ENCODE measurements at places on chromosomes 1 and 21. TPM values are rescaled to one million over a fixed set of nuclear protein-coding genes. Genes with fewer than 3 reads are reported as not detected.

DNA sequence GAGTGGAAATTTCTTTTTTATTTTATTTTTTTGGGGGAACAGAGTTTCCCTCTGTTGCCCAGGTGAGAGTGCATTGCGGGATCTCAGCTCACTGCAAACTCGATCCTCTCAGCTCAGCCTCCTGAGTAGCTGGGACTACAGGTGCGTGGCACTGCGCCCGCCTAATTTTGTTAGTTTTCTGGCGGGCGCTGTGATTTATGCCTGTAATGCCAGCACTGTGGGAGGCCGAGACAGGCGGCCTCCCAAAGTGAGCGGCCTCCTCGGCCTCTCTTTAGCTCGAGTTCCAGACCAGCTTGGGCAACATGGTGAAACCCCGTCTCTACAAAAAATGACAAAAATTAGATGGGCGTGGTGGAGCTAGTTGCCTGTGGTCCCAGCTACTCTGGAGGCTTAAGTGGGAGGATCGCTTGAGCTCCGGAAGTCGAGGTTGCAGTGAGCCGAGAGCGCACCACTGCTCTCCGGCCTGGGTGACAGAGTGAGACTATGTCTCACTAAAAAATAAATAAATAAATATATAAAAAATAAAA is 2.7 kb downstream of the GMEB1 start:
- no peak for DNase-seq

SEMA4A gene
- 36.6 TPM for total RNA-seq

CD1E gene
- not detected for total RNA-seq

DNA sequence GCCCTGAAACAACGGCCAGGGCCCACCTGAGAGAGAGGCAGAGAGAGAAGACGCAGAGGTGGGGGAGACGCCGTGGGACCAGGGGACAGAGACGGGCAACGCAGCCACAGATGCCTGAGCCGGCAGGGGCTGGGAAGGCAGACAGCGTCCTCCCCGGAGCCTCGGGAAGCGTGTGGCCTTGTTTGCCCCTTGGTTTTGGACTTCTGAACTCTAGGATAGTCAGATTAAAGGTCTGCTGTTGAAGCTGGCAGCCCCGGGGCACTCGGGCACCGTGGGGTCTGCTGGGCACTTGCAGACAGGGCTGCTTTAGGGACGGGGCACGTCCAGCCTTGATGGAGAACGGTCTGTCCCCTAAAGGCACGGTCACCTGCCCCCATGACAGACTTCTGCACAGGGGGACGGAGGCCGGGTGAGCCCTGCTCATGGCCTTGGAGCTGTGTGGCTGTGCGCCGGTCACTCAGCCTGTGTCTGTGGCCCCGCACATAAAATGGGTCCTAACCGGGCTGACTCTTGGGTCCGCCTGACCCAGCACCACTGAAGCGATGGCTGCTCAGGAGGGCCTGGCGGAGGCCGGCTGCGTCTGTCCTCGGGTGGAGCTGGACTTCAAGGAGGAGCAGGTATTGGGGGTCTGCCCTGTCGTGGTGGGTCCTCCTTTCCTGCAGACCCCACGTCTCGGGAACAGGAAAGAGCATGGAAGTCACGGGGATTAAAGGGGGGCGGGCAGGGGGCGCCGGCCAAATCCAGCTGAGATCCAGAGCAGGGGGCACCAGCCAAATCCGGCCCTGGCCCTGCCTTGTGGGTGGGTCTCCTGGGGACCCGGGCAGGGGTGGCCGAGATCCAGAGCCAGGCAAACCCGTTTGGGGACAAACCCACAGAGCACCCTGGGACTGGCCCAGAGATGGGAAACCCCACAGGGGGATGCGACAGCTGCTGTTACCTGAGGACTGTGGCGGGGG is 9.6 kb upstream of the RNF223 start:
- no peak for DNase-seq

KANK4 gene
- not detected for total RNA-seq

LAD1 gene
- total RNA-seq, result 377 TPM

DNA sequence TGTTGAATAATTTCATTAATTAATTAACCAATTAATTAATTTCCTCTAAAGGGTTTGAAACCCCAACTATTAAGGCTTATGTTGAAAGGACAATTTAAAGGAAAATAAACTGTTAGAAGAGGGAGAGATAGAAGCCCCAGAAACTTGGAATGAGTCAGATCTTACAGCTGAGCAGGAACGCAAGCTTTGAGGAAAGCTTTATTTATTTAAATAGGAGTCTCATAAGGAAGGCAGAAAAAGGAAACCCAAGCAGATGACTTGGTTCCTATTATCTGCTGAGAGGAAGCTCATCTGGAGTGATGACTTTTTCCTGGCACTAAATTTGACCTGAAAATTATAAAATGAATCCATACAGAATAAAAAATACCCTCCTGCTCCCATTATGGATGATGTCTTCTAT is 105.1 kb downstream of the ROR1 start:
- no peak for DNase-seq

- no peak for DNase-seq
Observed at GRCh38 chr21:21148009-21148408, 149.8 kb downstream of the NCAM2 start.

CD1C gene
- total RNA-seq, result 0.72 TPM

ACOT11 gene
- 33.9 TPM for total RNA-seq

DNA sequence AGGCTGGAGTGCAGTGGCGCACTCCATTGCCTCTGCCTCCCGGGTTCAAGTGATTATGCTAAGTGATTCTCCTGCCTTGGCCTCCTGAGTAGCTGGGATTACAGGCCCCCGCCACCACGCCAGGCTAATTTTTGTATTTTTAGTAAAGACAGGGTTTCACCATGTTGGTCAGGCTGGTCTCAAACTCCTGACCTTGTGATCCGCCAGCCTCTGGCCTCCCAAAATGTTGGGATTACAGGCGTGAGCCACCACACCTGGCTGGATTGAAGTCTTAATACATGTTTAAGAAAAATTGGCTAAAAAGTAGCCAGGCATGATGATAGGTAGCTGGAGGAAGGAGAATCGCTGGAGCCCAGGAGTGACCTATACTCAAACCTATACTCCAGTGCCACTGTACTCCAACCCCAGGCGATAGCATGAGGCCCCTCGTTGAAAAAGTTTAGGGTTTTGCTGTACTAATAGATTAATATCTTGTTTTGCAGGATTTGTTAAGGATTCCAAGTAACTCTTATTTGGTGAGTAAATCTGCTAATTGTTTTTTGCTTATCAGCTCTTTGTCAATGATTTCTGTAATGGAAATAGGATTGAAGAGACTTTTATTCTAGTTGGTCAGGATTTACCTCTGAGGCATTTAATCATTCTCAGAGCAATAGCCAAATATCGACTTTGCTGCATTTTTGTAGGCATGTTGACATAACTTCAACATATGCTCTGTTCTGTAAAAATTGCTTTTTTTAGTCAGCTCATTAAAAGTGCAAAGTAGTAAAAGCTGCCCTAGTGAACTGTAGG is 2.0 kb downstream of the RCC1 start:
- DNase-seq, result no peak

- no peak for DNase-seq
Observed at GRCh38 chr1:225917101-225917500, 6.9 kb downstream of the PYCR2 start.

DNA sequence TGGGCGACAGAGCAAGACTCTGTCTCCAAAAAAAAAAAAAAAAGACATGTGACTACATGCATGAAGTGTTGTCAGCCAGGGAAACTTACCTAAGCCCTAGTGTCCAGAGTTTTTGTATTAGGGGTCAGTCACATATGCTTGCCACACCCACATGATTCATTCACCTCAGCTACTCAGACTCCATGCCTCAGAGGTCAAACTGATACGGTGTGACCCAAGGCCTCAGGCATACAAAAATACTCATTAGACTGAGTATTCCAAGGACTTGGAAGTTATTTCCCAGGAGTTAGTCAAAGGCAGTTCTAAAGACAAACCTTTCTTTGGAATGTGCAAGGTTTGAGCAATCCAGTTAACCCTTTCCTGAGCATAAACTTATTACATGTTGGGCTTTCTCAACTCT is 6.3 kb upstream of the TRIM33 start:
- DNase-seq, result no peak

GRCh38 chr1:164611754-164612642 is 53.0 kb downstream of the PBX1 start:
- no peak for DNase-seq

DNA sequence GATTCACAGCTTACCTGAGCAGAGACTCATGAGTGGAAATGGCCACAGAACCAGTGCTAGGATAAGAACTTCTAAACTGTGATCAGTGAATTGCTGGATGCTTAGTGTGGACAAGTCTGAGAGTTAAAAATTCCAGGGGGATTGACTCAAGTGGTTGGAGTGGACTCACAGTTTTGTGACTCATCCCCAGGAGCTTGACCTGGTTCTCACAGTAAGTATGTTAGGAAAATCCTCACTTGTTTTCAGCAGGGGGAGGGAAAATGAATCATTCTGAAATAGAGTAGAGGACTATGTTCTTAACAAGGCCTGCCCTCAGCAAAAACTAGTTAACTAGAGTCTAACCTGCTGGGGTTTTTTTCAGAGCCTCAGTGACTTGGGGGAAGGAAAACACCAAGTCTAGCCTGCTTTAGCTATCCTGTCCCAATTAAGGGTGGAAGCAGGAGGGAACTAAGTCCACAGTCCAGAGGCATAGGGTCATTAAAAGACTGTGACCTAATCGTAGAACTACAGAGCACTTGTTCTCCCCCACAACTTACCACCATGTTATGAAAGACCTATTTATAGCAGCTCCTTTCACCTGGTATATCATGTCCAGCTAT is 6.1 kb upstream of the CDC73 start:
- DNase-seq, result no peak

SPEN gene
- total RNA-seq, result 22.4 TPM

DNA sequence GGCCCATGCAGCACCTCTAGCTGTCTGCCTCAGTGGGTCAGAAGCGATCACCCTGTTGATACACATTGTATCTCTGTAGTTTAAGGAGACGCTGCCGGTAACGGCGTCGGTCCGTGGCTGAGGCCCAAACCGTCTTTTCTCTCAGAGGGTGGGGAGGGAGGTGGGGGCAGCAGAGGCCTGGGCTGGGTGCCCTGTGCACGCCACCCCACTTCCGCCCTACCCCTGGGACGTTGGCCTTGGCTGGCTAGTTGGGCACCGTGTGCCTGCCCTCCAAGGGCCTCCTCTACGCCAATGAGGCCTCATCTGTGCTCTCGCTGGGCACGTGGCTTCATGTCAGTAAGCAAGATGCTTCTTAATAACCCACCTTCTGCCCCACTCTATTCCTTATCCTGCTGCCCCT is 9.4 kb downstream of the ZC3H12A start:
- DNase-seq, result no peak

SPATA45 gene
- total RNA-seq, result not detected

GRCh38 chr1:18940303-18941020 is 16.0 kb downstream of the IFFO2 start:
- DNase-seq, result no peak

NR0B2 gene
- total RNA-seq, result not detected

- peak; percentile 17 for DNase-seq
Observed at GRCh38 chr1:220748089-220748934, at the start of gene MTARC2. MTARC2 (plus strand) TSS chr1:220748322; CDS start chr1:220748532, 210 bp downstream.

GRCh38 chr1:109846846-109847245 is 63.8 kb upstream of the CSF1 start:
- DNase-seq, result no peak

SLC1A7 gene
- total RNA-seq, result not detected

- DNase-seq, result no peak
Observed at GRCh38 chr21:14593230-14593629, 47.1 kb upstream of the SAMSN1 start.

GRCh38 chr21:39216290-39216689 is 33.0 kb upstream of the PSMG1 start:
- DNase-seq, result no peak

RHCE gene
- 0.38 TPM for total RNA-seq

OR10Z1 gene
- total RNA-seq, result not detected

CYP4Z1 gene
- 1.4 TPM for total RNA-seq

DMBX1 gene
- total RNA-seq, result not detected

GRCh38 chr1:44237721-44238457 is 24.6 kb downstream of the DMAP1 start:
- no peak for DNase-seq

- no peak for DNase-seq
Observed at GRCh38 chr1:235749755-235750300, 100.2 kb upstream of the GNG4 start.

GRCh38 chr1:51607681-51608095 is 9.2 kb upstream of the OSBPL9 start:
- DNase-seq, result no peak

DNA sequence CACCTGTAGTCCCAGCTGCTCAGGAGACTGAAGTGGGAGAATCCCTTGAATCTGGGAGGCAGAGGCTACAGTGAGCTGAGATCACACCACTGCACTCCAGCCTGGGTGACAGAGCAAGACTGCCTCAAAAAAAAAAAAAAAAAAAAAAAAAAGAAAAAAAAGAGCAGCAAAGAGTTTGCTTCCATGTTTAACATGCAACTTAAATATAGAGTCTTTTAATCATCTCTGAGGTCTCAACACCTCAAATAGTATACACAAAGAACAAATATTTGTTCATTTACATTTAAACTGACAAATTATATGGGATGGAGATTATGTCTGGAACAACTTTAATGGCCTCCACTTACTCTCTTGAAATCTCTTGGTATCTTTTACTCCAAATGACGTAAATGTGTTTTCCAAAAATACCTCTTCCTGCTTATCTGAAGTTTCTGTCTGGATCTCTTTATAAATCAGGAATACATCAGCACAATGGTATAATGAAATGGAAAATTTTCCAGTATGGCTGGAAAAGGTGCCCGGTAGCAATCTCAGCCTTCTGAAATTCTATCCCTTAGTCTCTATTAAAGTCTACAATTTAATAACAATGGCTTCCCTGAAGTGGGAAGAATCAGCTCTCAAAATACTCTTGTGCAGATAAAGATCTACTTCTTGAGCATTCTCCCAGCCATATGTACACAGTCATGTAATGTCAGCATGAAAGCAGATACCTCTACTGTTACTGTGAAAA is 258.5 kb downstream of the OMA1 start:
- no peak for DNase-seq

DNA sequence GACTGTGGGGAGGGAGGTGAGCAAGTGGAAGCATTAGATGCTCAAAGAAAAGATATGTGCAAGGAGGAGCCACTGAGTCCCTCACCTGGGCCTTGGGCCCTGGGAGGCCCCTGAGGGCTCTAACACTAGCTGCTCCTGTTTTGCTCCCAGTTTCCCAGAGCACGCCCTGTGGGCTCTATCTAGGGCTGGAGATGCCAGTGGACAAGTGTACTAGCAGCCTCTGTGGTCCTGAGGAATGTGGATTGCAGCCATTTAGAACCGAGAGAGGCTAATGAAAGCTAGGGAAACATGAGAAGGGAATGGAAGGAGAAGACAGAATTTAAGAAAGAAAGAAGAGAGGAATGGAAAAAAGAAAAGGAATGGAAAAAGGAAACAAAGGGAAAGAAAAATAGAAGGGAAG is 10.0 kb upstream of the TBX15 start:
- DNase-seq, result no peak

GRCh38 chr1:204084247-204084772 is 11.4 kb downstream of the SOX13 start:
- DNase-seq, result no peak

- DNase-seq, result no peak
Observed at GRCh38 chr1:184588701-184589100, 166.0 kb downstream of the EDEM3 start.

- no peak for DNase-seq
Observed at GRCh38 chr1:152071123-152071522, 17.7 kb downstream of the TCHHL1 start.

GRCh38 chr1:240465531-240465940 is 146.4 kb downstream of the GREM2 start:
- no peak for DNase-seq
